ENCODE measurements at places on chromosomes 13 and 19.

GRCh38 chr13:21078501-21078900 lies 17.1 kb upstream of the LATS2 start:
- no peak for DNase-seq

GRCh38 chr13:112697756-112698655 lies 8.2 kb downstream of the ATP11A start:
- DNase-seq, result no peak

GRCh38 chr13:19597523-19597922 lies 35.9 kb upstream of the MPHOSPH8 start:
- no peak for DNase-seq

- no peak for DNase-seq
Observed at GRCh38 chr19:18433015-18433691, 4.8 kb downstream of the ISYNA1 start.

Measured in midbrain (tissue), 1 donor.